Left lung (tissue), 14 donors: ENCODE measurements at places on chromosomes 2 and 18. TPM values are rescaled to one million over a fixed set of nuclear protein-coding genes. Genes with fewer than 3 reads are reported as not detected.

Gene CDH7
- polyA plus RNA-seq, result 1.5 TPM

Gene PARD3B
- polyA plus RNA-seq, result 18.5 TPM

Gene CRYBA2
- polyA plus RNA-seq, result not detected

Gene SIX3
- polyA plus RNA-seq, result not detected

Gene CAPN14
- 0.20 TPM for polyA plus RNA-seq

Gene UBXN4
- 148 TPM for polyA plus RNA-seq

Gene OTOS
- not detected for polyA plus RNA-seq

Gene LRRTM1
- 3.6 TPM for polyA plus RNA-seq

Gene AOX1
- 5.4 TPM for polyA plus RNA-seq

Gene MAP3K19
- polyA plus RNA-seq, result 4.8 TPM

Gene STAT4
- polyA plus RNA-seq, result 6.5 TPM

Gene CCDC141
- polyA plus RNA-seq, result 3.9 TPM

Gene ZNF516
- 51.2 TPM for polyA plus RNA-seq

Gene KCNG2
- 0.17 TPM for polyA plus RNA-seq

Gene ALLC
- not detected for polyA plus RNA-seq

Gene PROKR1
- 0.14 TPM for polyA plus RNA-seq

Gene CTAGE1
- polyA plus RNA-seq, result not detected

Gene UGT1A8
- not detected for polyA plus RNA-seq

Gene CNGA3
- not detected for polyA plus RNA-seq

Gene ACVR2A
- 30.2 TPM for polyA plus RNA-seq

Gene MPV17
- 99.4 TPM for polyA plus RNA-seq

Gene ACADL
- polyA plus RNA-seq, result 18.2 TPM

Gene EMILIN1
- 245 TPM for polyA plus RNA-seq

Gene CHRND
- polyA plus RNA-seq, result not detected

Gene DSG1
- polyA plus RNA-seq, result not detected

Gene WDR75
- 59.1 TPM for polyA plus RNA-seq

Gene SLC14A1
- polyA plus RNA-seq, result 1.5 TPM
